ENCODE measurements at places on chromosomes 4 and X.

GRCh38 chrX:147875866-147876596 is 35.7 kb upstream of the FMR1 start:
- DNase-seq, result no peak

DNA sequence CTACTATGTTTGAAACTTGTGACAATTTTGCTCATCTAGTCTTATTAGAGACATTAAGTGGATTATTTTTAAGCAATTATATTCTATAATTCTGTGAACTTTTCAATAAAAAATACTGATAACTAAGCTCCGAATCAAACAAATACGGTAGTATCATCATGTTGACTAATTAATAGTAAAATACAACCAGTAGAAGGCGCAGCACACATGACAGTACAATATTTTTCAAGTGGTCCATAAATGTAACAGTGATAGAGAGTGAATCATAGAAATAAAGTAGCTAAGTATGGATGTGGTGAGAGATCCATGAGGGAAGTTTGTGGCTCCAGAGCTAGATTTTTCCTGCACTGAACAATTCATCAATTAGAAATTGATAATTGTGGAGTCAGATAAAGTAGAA is 666.2 kb downstream of the KCTD8 start:
- DNase-seq, result no peak

GRCh38 chrX:72569786-72570185 is 2.9 kb downstream of the HDAC8 start:
- no peak for DNase-seq

GRCh38 chr4:77007358-77008230 is 58.0 kb downstream of the SEPTIN11 start:
- no peak for DNase-seq

DNA sequence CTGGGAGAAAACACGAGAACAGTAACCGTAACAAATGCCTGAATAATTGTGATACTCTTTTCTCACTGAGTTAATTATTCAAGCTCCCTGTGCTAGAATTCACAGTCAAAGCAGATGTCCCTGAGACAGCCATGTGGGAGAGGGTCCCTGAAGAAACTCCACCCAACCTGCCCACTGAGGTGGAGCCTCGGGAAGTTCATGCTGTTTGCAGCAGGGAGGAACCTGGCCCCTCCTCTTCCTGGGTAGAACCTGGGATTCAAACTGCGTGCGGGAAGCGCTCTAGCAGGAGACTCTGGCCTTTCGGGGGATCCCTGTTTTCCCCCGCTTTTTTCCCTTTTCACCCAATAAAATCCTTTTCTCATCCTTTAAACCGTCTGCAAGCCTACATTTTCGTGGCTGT is 20.2 kb upstream of the RHOH start:
- no peak for DNase-seq

DNA sequence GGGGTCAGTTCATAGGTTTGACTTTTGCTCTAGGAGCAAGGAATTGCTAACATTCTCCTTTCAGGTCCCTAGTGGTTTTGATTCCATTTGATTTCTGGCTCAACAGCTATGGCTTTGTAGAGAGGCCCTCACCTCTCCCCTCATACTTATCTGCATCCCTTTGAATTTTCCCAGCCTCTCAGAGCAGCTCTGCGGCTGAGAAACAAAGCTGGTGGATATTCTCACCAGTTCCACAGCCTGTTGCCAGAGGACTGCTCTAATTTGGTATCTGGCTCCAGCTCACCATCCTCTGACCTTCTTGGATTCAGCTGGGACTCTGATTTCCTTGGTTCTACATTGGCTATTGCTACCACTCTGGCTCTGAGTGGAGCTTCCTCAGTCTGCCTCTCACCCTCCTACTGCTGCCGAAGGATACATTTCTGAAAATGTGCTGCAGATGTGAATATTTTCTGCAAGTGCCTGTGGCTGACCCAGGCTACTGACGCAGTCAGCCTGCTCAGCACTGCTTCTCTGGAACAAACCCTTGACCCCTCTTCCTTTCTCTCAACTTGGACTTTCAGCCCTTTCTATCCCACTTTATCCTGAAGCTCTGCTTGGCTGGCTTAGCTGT is 110.9 kb upstream of the ENPEP start:
- DNase-seq, result no peak

- DNase-seq, result no peak
Observed at GRCh38 chrX:17298564-17298963, 76.4 kb upstream of the NHS start.

DNA sequence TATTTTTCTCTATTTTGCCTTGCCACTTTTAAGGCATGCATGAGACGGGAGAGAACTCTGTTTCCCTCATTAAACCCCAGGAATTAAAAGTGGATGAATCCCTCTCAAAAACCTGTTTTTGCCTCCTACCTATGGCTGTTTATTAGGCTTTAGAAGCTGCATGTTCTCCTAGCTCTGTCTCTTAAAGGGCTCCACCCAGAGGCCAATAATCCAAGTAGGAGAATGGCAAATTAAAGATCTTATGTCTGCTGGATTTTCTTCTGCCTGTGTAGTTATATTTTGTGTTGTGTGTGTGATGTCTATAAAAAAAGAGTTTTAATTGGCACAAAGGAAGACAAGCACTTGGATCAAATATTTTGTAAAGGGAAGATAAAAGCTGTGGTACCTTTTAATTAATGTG is 32.4 kb downstream of the MAGEC1 start:
- DNase-seq, result no peak

DNA sequence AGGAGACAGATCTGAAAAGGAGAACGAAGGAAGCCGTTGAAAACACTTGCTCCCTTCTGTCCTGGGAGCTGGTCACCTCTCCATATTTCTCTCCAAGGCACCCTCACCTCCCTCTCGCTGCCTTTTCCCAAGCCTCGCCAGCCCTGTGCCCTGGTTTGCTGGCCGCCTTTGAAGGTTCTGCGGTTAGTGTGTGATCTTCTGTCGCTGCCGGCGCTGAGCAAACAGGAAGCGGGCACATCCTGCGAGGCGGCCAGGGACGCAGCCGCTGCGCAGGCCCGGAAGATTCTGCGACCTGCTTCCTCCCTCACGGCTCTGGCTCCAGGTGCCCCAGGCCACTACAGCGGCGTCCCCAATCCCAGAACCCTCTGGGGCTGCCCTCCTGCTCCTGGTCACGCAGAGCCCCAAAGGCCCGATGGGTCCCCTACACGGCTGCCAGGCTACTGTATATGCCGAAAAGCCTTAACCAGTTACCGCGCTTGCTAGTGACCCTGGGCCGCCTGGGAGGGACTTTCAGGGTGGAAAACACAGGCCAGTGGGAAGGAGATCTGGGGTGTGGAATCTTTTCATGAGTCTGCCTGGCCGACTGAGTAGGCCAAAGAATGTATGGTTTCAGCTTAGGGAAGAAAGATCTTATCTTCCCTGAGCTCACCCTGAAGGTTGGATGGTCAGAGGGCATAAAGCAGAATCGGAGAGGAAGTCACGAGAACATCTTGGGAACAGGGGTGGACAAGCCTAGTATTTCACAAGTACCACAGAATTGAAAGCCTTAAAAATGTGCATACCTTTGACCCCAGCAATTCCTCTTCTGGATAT is 2.3 kb upstream of the SASH3 start:
- peak; percentile 62 for DNase-seq

GRCh38 chr4:36775544-36775943 is 469.0 kb upstream of the NWD2 start:
- DNase-seq, result no peak

DNA sequence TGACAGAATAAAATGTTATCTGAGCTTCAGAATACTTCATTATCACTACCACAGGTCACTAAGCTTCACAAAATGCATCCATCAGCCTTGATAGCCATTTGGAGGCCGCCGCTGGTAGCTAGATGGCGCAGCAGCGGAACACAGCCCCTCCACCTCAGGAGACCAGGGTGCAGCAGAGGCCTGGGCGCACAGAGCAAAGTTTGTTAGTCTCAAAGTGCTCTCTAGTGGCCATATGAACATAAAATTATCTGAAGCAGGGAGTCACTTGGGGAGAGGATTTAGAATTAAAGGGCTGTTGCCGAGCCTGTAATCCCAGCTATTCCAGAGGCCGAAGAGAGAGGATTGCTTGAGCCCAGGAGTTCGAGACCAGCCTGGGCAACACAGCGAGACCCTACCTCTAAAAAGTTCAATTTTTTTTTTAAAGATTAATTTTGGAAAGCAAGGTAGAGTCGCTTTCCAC is 8.1 kb upstream of the DCTD start:
- peak; percentile 26 for DNase-seq

Measured in T-helper 1 cell (primary cell).